ENCODE measurements at places on chromosomes 6 and 20.

DNA sequence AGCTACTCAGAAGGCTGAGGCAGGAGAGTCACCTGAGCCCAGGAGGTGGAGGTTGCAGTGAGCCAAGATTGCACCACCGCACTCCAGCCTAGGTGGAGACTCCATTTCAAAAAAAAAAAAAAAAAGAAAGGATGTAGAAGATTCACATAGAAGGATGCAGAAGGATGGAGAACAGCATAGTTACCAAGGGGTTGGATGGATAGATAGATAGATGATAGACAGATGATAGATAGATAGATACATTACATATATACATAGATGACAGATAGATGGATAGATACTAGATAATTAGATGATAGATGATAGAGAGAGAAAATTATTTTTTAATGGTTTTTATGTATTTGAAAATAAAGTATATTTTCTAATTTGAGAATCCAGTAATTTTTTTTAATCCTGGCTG lies 160.7 kb upstream of the ARID1B start:
- DNase-seq = no peak

- DNase-seq = peak; percentile 92
Observed at GRCh38 chr6:74991573-74992332, 214.1 kb downstream of the COL12A1 start.

DNA sequence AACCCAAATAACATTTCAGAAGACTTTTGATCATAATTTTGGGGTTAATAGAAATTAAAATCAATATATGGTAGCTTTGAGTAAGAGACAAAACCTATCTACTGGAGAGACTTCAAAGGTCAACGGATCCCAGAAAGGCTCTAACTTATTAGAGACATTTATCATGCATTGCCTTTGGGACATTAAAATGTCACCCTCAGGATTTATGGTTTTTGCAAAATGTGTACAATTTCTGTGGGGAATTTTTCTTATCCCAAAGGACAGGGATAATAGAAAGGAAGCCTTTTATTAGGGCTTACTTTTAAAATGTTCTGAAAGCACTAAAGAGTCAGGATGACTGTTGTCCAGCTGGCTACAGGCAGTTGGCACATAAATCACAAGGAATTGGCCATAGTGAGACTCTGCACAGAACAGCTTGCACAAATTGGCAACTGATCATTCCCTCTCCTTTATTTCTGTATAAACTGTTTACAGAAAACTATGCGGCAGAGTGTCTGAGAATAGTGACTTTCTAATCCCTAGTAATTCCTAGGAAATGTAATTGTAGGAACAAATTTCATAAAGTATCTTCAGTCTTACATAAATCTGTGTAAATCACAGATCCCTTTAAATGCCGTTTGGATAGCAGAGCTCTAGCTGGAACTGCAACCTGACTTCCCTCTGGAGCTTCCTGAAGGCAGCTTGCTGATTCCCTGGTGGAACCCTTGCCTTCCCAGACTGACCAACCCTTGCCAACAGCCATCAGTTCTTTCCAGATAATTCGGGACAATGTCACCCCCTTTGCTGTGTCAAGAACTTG lies 201.1 kb upstream of the PREP start:
- peak; percentile 83 for DNase-seq

- DNase-seq = no peak
Observed at GRCh38 chr6:5679270-5679669, 327.5 kb downstream of the NRN1 start.

DNA sequence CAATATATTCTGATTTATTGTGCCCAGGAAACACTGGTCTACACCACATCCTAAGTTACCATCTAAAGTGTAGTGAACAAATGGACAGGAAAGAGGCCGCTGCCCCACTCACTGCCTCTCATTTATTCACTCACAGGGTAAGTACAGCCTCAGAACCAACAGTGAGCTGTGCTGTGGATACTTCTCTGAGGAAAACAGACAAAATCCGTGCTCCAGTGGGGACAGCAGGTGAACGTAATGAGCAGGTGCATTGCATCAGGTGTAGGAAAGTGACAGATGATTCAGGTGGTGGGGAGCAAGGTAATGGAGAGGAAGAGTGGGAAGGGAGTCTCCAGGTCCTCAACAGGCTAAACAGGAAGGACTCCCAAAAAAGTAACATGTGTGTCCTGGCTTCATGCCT lies 8.4 kb upstream of the ULBP2 start:
- DNase-seq = no peak

GRCh38 chr6:119182875-119183274 lies 104.4 kb upstream of the FAM184A start:
- DNase-seq = no peak

GRCh38 chr20:60035-60918 lies 27.2 kb upstream of the DEFB125 start:
- DNase-seq = no peak

DNA sequence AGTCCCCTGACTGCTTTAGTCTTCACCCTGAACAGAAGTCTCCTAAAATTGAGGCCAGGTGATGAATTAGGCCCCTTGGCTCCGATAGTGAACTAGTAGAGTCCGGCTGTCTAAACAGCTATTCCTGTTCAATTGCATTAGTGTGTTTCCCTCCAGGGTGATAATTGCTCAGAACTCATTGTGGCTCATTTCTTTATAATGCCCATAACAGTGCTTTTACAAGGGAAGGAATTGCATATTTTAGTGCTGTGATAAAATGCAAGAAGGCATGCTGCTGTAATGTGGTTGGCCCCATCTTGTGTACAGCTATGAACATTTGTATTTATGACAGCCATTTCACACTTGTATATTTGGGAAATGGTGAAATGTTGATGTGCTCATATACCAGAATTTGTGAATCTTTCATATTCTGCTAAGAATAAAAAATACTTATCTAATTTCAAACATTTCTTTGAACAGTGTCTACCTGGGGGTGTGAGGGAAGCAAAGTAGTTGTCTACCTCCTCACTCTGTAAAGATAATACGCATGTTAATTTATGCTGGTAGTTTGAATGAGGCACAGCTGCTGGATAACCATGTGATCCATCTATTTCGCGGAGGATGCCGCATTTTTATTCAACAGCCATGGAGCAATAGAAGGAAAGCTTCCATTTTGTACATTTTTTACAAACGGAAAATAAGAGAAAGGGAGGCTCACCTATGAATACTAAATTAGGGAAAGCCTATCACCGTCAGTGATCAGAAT lies 451.4 kb downstream of the NKAIN2 start:
- DNase-seq = no peak

DNA sequence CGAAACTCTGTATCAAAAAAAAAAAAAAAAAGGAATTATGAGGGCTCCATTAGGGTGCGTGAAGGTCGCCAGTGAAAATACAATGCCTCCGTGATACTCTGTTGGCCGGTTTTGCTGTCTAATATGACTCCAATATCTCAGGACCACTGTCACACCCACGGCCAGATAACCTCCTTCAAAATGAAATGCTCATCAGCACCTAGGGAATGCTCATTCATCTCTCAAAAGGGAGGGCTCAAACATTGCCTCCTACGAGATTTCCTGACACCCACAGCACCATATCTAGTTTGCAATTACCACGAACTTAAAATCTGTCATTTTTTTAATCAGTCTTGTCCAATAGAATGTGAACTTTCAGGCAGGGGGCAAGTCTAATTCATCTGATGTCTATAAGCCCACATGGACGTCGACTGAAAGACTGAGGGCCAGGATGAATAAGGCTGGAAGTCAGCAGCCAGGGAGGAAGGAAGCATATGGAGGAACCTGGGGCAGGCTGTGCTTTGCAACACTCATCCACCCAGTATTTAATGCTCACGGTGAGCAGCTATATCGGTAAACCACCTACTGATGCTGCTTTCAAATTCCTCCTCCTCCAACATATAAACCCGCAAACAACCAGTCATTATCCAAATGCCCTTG lies 42.8 kb downstream of the MAP3K5 start:
- DNase-seq = no peak

DNA sequence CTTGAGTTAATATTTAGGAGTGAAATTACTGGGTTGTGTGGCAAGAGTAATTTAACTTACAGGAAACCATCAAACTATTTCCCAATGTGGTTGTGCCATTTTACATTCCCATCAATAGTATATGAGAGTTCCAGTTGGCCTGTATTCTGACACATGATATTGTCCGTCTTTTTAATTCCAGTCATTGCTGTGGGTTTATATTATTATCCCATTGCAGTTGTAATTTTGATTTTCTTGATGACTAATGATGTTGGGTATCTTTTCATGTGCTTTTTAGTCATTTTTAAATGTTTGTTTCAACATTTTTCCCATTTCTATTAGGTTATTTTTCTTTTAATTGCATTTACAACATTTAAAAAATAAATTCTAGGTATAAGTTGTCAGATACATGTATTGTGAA lies 614.0 kb downstream of the UTRN start:
- DNase-seq = peak; percentile 86

DNA sequence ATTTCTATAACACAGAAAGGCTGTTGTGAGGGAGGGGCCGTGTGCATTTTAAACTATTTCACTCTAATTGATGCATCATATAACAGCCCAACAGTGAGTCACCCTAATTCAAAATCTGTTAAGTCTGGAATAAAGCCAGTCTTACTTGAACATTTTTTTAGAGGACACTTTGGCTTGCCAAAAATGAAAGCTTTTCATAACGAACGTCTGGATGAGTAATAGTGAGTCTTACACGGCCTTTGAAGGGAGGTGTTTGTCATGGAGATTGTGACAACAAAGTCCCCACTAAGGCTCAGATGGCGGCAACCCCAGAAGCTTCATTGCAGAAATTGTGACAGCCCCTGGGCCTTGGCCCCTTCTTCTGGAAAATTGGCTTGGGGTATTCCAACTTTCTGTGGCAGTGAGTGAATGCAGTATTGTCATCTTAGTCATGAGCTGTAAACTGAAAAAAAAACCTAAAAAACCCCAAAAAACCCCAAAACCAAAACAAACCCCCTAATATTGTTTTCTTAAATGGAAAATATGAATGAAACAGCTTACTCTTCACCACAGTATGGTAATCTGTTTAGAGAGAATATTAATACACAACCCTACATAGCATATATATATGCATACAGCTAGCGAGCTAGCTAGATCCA lies 92.6 kb upstream of the CLDN20 start:
- peak; percentile 95 for DNase-seq

DNA sequence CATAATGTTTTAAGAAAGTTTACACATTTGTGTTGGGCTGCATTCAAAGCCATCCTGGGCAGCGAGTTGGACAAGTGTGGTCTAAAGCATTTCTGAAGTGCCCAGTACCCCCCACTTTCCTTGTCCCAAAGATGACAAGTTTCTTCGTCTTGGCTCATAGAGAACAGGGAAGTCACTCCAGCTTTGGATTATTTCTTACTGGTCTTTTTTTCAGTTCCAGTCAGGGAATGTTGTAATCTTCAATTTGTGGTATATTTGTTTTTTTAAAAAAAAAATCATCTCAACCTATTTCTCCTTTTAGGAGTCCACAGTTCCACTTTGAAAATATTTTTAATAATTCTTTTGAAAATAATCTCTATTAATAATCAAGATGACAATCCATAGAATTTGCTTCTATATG lies 34.0 kb downstream of the SLX4IP start:
- no peak for DNase-seq

DNA sequence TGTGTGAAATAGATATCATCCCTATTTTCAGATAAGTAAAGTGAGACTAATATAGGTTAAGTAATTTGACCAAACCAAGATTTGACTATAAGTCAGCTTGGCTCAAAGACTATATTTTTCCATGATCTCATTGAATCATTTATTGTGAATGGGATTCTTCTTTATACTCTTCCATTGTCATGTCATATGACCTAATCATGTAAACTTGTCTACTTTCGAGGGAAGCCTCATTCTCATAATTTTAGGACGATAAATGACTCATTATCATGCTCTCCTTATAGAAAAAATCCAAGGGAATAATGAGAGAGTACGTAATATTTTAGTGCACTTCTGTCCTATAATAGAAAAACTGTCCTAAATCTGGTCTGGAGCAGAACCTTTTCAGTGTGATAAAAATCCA lies 40.9 kb upstream of the CCN6 start:
- DNase-seq = peak; percentile 33

DNA sequence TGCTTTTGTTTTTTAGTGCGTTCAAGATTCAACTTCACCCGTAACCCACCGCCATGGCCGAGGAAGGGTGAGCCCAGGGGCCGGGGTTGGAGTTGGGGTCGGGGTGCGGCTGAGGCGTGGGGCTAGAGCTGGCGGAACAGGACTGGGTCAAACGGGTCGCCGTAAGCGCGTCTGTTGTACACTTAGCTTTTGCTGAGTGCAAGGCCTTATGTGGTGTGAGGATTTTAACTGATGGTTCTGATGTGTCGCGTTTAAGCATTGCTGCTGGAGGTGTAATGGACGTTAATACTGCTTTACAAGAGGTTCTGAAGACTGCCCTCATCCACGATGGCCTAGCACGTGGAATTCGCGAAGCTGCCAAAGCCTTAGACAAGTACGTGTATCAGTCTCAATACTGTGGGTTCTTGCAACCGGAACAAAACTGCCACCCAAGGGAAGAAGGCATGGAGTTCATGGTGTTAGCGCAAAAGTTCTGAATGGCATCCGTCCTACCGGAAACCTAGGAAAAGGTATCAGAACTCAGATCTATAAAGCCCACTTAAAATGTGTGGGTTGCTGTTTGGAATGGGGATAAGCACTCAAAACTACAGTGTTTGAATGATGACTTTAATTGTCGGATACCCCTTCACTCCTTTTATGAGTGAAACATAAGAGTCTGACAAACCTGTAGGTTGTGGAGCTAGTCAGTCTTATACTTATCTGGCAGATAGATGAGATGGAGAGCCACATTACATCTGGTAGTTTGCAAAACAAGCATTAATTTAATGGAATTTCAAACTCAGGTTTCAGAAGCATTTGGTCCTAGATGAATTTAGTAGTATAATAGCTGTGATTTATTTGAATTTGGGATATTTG lies 574 bp downstream of the RPS12 start:
- DNase-seq = no peak

DNA sequence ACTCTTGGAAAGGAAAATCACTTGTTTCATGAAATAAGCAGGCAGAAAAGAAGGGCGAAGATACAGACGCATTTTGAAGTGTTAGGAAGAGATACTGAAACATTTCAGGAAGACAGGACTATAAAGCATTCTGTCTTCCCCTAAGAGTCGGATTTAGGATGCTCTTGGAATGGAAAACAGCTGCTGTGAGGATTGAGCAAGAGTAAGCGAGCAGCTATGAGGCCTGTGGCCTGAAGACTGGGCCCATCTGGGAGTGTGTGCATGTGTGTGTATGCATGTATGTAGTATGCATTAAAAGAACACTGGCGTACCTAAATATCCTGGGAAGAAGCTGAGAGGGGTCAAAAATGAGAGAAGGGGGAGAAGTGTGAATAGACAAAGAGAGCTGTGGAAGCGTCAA lies 83.6 kb downstream of the SIM1 start:
- DNase-seq = peak; percentile 74

DNA sequence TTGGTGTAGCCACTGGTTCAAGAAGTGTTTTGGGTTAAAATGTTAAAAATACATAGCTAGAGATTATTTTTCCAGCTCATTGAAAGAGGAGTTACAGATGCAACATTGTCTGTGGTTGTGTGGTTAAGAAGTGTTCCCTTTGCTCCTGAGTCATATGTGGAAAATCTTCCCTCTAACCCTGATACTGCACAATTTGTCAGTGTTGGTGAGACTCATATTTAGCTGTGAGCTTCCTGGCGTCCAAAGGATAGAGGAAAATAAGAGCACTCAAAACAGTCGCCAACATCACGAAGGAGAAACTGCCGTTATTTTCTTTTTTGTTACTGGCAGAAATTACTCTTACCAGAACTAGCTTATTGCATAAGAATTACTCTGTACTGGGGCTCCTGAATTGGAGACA lies 250.4 kb downstream of the CDH4 start:
- DNase-seq = peak; percentile 31
